Left ventricle myocardium superior (tissue), 1 donor: ENCODE measurements at places on chromosomes 12 and 14. TPM values are rescaled to one million over a fixed set of nuclear protein-coding genes. Genes with fewer than 3 reads are reported as not detected.

The MEG3 gene
- 20.6 TPM for total RNA-seq

The TESPA1 gene
- total RNA-seq: 0.55 TPM

The CNTN1 gene
- total RNA-seq: 0.57 TPM

The WDHD1 gene
- 1.6 TPM for total RNA-seq

The MED6 gene
- 18.6 TPM for total RNA-seq

The ARG2 gene
- 0.99 TPM for total RNA-seq

The PGF gene
- 4.9 TPM for total RNA-seq

The P3H3 gene
- 11.5 TPM for total RNA-seq

The ADCY6 gene
- 57.0 TPM for total RNA-seq

The ACOT6 gene
- total RNA-seq: not detected

The NPFF gene
- total RNA-seq: not detected

The PTCSC3 gene
- not detected for total RNA-seq

The DAO gene
- not detected for total RNA-seq

The DICER1 gene
- total RNA-seq: 23.2 TPM

The ANO2 gene
- 16.1 TPM for total RNA-seq
